ENCODE measurements at places on chromosomes 4 and X.

- DNase-seq = no peak
Observed at GRCh38 chr4:11669156-11669555, 240.5 kb upstream of the HS3ST1 start.

DNA sequence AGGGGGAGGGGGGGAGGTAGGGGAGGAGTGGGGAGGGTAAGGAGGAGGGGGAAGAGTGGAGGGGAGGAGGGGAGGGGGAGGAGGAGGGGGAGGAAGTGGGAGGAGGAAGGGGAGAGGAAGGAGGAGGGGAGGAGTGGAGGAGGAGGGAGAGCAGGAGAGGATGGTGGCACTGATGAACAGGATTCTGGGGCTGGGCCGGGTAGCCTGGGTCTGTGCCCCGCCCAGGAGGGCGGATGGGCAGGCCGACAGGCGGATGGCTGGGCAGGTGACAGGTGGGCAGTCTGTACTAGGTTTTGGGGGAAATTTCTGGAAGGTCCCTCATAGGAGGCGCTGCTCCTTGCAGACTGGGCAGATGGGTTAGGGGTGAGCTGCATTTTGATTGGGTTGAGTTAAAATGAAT lies 66.0 kb upstream of the ADRA2C start:
- no peak for DNase-seq

GRCh38 chr4:152784490-152785350 lies 5.0 kb downstream of the ARFIP1 start:
- peak; percentile 74 for DNase-seq

DNA sequence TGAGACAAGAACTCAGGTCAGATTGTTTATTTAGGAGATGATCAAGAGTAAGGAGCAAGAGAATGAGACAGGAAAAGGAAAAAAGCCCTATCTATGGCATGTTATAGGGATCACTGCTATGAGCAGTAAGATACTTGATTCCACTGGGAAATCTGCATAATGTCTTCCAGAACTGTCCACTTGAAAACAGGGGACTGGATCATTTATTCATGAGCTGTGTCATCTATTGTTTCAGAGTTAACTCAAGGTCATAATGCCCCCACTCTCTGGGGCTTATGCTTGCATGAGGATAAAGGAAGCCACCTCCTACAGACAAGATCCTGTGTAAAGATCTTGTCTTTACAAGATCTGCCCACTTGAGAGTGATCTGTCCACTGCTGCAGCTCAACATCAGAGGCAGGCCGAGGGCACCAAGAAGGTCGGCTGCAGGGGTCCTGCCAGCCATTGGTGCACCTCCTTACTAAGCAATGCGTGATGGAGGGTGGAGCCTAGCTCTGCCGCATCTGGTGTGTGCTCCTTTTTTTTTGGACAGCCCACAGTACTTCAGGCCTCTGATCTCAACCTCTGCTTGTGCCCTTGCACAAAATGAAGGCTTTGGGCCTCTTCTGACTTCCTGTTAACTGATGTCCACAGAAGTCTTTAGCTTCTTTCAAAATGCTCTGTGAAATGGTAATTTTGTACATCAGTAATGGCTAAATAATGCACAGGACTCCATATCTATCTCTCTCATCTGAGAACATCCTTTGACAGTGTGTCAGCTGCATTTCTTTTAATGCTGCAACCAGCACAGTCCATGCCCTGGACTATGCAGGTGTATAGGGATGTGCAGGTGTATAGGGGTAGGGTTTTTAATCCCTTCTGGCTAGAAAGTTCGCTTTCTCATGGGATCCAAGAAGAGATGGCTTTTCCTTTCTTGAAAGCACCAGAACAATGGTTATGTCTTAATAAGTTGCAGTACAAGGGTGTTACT lies 95.9 kb upstream of the TRPC3 start:
- DNase-seq = no peak

DNA sequence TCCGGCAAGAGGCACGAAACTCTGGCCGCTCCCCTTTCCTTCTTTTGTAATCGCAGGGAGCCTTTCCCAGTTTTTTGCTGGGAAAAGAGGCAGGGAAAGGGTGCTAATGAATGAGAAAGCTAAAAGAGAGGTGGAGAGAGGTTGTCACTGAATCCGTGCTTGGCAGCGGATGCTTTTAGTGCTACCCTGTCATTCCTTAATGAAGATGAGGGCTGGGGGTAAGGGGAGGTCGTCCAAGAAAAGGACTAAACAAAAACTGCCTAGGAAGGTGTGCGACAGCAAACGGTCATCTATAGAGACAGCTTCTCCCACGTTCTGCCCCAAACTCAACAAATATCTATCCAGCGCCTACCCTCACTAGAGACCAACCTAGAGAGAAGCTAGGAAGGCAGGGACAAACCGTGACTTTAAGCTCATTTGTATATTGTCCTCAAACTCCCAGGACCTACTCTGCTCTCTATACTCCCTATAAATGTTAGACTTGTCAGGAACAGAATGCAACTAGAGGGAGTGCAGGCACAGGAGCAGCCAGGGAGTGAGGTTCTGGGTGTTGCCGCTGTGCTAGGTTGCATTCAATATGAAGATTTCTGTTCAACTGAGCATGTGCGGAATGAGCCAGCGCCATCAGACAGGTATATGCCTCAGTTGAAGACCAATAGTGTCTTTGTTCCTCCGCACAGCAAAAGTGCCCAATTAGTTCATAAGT lies 777 bp upstream of the CASK start:
- DNase-seq = peak; percentile 40

DNA sequence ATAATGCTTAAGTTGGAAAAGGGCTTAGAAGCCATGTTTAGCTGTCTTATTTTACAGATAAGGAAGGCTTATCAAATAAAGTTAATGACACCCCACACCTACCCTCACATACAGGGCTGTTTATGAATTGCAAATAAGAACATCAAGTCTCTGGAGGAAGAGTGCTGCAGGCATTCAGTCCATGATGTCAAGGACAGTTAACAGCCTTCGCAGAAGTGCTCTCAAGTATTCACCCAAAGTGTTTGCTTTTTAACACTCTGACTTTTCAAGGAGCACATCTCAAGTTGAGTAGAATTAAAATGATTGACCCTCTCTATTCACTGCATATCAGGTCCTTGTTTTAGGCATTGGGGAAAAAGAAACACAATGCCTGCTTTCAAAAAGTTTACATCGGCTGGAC lies 328.7 kb downstream of the LDB2 start:
- DNase-seq = no peak

Measured in OCI-M1 (cell line).